ENCODE measurements at places on chromosomes 1 and 21. TPM values are rescaled to one million over a fixed set of nuclear protein-coding genes. Genes with fewer than 3 reads are reported as not detected.

TIE1 gene
- total RNA-seq: 0.27 TPM

HTR1D gene
- not detected for total RNA-seq

MRAP gene
- total RNA-seq: not detected

IL19 gene
- not detected for total RNA-seq

PRRX1 gene
- not detected for total RNA-seq

MYOC gene
- total RNA-seq: not detected

LEMD1 gene
- 0.74 TPM for total RNA-seq
